Adrenal gland (tissue), 19 donors: ENCODE measurements at places on chromosomes 7 and 10. TPM values are rescaled to one million over a fixed set of nuclear protein-coding genes. Genes with fewer than 3 reads are reported as not detected.

- no peak overlapping the region for H3K27ac ChIP-seq
- no peaks in the 10 kb centered on the region for H3K27me3 ChIP-seq
- H3K36me3 ChIP-seq: no peaks in the 10 kb centered on the region
- no peaks in the 10 kb centered on the region for H3K4me1 ChIP-seq
- H3K4me3 ChIP-seq: no peak overlapping the region
These were observed 150.4 kb downstream of the TAX1BP1 start for GRCh38 chr7:27890205-27890849.

Gene CD36
- 48.4 TPM for total RNA-seq

DNA sequence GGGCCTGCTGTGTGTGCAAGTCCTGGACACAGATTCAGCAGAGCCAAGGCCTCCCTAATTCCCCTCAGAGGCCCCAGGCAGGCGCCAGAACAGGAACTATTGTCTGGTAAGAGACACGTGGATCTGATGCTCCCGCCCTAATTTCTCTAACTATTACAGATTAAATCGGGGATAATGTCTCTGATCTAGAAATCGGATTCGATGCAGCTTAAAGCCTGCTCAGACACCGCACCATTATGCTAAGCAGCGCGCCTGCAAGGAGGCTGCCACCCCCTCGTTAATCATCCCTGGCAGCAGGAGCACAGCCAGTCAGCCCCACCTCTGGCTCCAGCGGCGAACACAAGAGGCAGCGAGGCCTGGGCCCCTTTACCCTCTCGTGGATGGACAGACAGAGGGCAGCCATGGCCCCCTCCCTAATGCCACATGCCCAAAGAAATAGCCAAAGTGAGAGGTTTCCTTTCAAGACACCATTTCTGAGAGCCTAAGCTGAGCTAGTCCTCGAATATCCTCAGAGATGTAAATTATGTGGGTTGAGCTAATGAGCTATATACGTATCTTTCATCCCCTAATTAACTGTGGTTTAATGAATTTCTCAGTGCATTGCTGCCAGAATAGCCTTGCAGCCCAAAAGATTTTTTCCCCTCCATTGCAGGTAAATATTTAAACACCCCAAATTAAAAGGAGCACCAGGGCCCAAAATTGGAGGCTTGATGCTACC is 122.1 kb downstream of the GRID1 start:
- H3K36me3 ChIP-seq: no peaks in the 10 kb centered on the region
- H3K4me1 ChIP-seq: no peaks in the 10 kb centered on the region
- H3K27ac ChIP-seq: no peak overlapping the region
- no peaks in the 10 kb centered on the region for H3K27me3 ChIP-seq

Gene CYP3A4
- 1.4 TPM for total RNA-seq

GRCh38 chr7:108097703-108098102 is 32.5 kb downstream of the LAMB4 start:
- peaks cover 5% of the 10 kb centered on the region for H3K4me1 ChIP-seq
- no peak overlapping the region for H3K27ac ChIP-seq
- H3K27me3 ChIP-seq: no peaks in the 10 kb centered on the region
- H3K4me3 ChIP-seq: no peak overlapping the region
- DNase-seq: no peak
- no peaks in the 10 kb centered on the region for H3K36me3 ChIP-seq

Gene NPY4R
- not detected for total RNA-seq

GRCh38 chr7:143327903-143328302 is 12.0 kb downstream of the CLCN1 start:
- H3K4me3 ChIP-seq: no peak overlapping the region
- no peaks in the 10 kb centered on the region for H3K36me3 ChIP-seq

GRCh38 chr7:138729444-138729843 is 28.3 kb upstream of the SVOPL start:
- DNase-seq: peak; percentile 30
- no peak overlapping the region for H3K4me3 ChIP-seq
- no peaks in the 10 kb centered on the region for H3K4me1 ChIP-seq
- no peaks in the 10 kb centered on the region for H3K36me3 ChIP-seq
- H3K27ac ChIP-seq: no peak overlapping the region
- no peaks in the 10 kb centered on the region for H3K27me3 ChIP-seq

Gene VPS26A
- 16.5 TPM for total RNA-seq

DNA sequence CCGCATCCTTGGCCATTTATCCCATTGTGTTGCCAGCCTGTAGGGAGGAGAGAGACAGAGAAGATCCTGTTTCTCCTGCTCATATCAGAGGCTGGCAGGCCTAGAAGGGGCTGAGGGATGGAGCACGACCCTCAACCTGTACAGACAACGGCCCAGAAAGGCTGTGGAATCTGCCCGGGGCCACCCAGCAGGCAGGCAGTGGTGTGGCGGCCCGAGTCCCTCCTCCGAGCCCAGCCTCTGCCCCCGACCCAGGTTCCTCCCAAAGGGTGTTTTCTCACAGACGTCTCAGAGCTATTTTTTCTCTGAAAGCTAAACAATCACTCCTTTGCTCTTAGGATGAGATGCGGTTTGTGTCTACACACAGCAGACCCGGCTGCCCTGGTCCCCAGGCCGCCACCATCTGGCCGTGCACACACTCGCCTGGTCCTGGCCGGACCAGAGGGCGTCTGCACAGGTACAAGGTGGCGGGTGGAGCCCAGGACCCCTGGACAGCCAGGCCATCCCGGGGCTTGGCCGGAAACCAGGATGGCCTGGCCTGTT is 69.3 kb downstream of the FOXL3 start:
- H3K36me3 ChIP-seq: no peaks in the 10 kb centered on the region
- peaks cover 6% of the 10 kb centered on the region for H3K4me1 ChIP-seq
- no peak for DNase-seq
- H3K27me3 ChIP-seq: peaks cover 7% of the 10 kb centered on the region
- no peak overlapping the region for H3K27ac ChIP-seq

GRCh38 chr10:105759669-105760068 is 1118.6 kb downstream of the SORCS3 start:
- H3K4me1 ChIP-seq: no peaks in the 10 kb centered on the region
- no peaks in the 10 kb centered on the region for H3K36me3 ChIP-seq
- no peak overlapping the region for H3K4me3 ChIP-seq
- H3K27me3 ChIP-seq: no peaks in the 10 kb centered on the region
- H3K27ac ChIP-seq: no peak overlapping the region
- DNase-seq: no peak

DNA sequence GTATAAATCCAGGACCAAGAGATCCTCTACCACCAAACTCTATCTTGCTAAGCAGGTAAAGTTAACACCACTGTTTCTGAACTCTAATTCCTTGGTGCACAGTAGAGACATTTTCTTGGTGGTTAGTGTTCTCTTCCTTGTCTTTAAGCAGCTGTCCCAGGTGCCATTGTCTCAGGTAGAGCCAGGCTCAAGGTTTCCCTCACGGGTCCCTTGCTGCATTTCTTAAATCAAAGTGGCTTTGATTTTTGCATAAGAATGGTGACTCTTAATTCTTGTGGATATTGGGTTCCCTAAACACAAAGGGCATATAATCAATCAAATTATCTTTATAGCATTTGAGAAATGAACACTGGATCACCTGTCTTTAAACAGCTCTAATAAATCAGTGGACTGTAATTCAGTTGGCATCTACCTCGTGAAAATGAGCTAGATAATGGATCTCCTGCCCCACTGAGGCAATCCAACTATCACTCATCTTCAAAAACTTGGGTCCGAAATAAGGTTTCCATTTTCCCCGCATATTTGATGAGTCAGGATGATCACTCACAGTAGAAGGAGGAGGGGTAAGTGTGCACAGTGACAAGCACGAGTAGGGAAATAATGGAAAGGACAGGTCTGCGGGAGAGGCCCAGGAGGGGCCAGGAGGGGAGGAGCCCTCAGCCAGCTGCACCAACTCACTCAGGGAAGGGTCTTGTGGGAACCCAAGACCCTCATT is 2.4 kb downstream of the ABCC2 start:
- H3K36me3 ChIP-seq: no peaks in the 10 kb centered on the region
- H3K4me3 ChIP-seq: no peak overlapping the region
- H3K27ac ChIP-seq: no peak overlapping the region
- H3K4me1 ChIP-seq: no peaks in the 10 kb centered on the region
- DNase-seq: no peak

DNA sequence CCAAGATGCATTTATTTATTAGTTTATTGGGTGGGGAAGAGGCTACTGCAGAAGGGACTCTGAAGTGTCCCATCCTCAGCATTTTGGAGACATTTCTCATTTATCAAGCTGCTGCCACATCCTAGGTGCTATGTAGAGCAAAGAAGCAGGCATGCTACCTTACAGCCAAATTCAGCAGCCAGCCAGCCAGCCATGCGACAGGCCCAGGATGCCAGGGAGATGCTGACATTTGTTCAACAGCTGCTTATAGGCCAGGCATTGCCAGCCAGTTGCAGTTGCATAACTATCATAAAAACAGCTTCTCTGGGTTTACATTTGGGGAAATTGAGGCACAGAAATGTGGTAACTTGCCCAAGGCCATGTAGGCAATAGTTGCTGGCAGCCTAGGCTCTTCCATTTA is 2.3 kb downstream of the SLC29A3 start:
- DNase-seq: no peak
- peaks cover 8% of the 10 kb centered on the region for H3K4me1 ChIP-seq
- no peak overlapping the region for H3K4me3 ChIP-seq

GRCh38 chr7:65938336-65938895 is 43.6 kb downstream of the GUSB start:
- H3K36me3 ChIP-seq: no peaks in the 10 kb centered on the region
- H3K27me3 ChIP-seq: no peaks in the 10 kb centered on the region
- H3K4me1 ChIP-seq: no peaks in the 10 kb centered on the region
- no peak overlapping the region for H3K4me3 ChIP-seq

Gene HHEX
- 12.1 TPM for total RNA-seq

GRCh38 chr7:155296006-155296787 is 1.5 kb upstream of the INSIG1 start:
- DNase-seq: no peak
- H3K36me3 ChIP-seq: no peaks in the 10 kb centered on the region
- H3K4me3 ChIP-seq: no peak overlapping the region
- peaks cover 21% of the 10 kb centered on the region for H3K4me1 ChIP-seq
- H3K27me3 ChIP-seq: no peaks in the 10 kb centered on the region
- peak overlapping the region; percentile 98 for H3K27ac ChIP-seq

Gene DYDC1
- total RNA-seq: not detected

GRCh38 chr10:32981760-32982159 is 23.7 kb upstream of the ITGB1 start:
- no peaks in the 10 kb centered on the region for H3K27me3 ChIP-seq
- H3K36me3 ChIP-seq: no peaks in the 10 kb centered on the region
- peak; percentile 84 for DNase-seq
- peaks cover 25% of the 10 kb centered on the region for H3K4me1 ChIP-seq

Gene PTPN20
- 13.4 TPM for total RNA-seq

DNA sequence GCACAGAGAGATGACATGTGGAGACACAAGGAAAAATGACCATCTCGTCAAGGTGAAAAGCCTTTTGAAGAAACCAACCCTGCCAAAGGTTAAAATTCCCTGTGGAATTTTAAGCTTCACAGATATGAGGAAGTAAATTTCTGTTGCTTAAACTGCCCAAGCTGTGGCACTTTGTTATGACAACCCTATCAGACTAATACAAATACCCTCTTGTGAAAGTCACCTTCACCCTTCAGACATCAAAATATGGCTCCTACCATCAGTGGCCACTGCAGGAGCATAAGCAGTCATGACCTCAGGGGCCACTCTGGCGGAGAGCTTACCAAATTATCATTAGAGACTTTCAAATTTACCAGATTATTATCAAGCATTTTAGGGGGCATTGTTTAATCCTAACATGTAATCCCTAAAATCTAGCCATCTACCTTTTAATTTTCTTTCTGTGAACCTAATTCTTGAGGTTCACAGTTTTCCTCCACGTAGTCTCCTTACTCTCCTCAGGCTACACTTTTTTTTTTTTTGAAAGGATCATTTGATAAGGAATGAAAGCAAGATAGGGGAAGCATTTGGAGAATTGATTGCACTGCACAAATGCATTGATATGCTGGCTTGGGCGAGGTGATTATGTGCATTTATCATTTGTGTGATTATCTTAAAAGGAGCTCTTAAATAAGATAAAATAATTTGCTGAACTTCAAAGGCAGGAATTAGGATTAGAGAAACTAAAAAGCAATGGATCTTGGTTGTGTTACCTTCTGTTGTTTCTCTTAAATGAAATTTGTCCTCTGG is 90.3 kb downstream of the TMEM168 start:
- no peak for DNase-seq
- H3K27ac ChIP-seq: no peak overlapping the region
- no peak overlapping the region for H3K4me3 ChIP-seq

DNA sequence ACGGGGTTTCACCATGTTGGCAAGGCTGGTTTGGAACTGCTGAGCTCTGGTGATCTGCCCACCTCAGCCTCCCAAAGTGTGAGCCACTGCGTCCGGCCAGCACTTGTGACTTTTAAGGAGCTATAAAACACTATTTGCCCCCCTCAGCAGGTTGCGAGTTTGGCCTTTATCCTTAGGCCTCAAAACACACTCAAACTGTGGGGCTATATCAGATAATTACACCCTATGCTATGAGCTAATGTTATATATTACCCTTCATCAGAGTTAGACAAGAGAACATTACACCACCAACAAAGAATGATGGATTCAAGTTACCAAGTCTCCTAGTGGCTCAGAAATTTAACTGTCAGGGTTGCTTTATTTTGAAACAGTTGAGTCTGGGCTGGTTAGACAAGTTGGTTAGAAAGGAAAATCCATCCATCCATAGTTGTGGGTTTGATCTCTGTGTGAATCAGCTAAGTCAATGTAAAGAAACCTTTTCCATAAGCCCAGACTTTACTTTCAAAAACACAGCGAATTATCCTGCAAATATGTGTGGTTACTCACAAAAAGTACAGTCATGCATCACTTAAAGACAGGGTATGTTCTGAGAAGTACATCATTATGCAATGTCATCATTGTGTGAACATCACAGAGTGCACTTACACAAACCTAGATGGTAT is 115.8 kb downstream of the SEMA3D start:
- no peak overlapping the region for H3K4me3 ChIP-seq
- no peak for DNase-seq
- no peak overlapping the region for H3K27ac ChIP-seq
- H3K27me3 ChIP-seq: no peaks in the 10 kb centered on the region

GRCh38 chr10:19767876-19768275 is 48.4 kb upstream of the PLXDC2 start:
- no peak overlapping the region for H3K4me3 ChIP-seq
- DNase-seq: no peak
- H3K27me3 ChIP-seq: no peaks in the 10 kb centered on the region
- H3K36me3 ChIP-seq: no peaks in the 10 kb centered on the region

GRCh38 chr10:129381741-129382140 is 85.3 kb upstream of the MGMT start:
- H3K27me3 ChIP-seq: no peaks in the 10 kb centered on the region
- no peak overlapping the region for H3K27ac ChIP-seq
- H3K36me3 ChIP-seq: no peaks in the 10 kb centered on the region
- no peaks in the 10 kb centered on the region for H3K4me1 ChIP-seq

- H3K36me3 ChIP-seq: no peaks in the 10 kb centered on the region
- H3K4me3 ChIP-seq: no peak overlapping the region
- H3K27ac ChIP-seq: no peak overlapping the region
- no peaks in the 10 kb centered on the region for H3K27me3 ChIP-seq
- no peaks in the 10 kb centered on the region for H3K4me1 ChIP-seq
- DNase-seq: peak; percentile 82
These were observed 24.4 kb downstream of the CACNA2D1 start for GRCh38 chr7:82419200-82419599.

Gene FOXK1
- 39.6 TPM for total RNA-seq
